CD4-positive, alpha-beta T cell treated with Interferon alpha-2 for 1 hour (primary cell): ENCODE measurements at places on chromosomes 12 and 14.
A peak's percentile ranks its signal among the peaks of the same experiment; 100 is the strongest.

- DNase-seq: no peak
These were observed 326.7 kb downstream of the DPF3 start for GRCh38 chr14:72567226-72567625.

GRCh38 chr12:75622492-75622891 is 111.1 kb upstream of the KRR1 start:
- no peak for DNase-seq

GRCh38 chr12:120528861-120529525 is at the start of gene COQ5:
COQ5 (minus strand) TSS chr12:120529158; CDS start chr12:120529141, 17 bp downstream.
- DNase-seq: peak; percentile 90

- DNase-seq: no peak
These were observed 219.5 kb downstream of the TBX5 start for GRCh38 chr12:114186241-114187002.

DNA sequence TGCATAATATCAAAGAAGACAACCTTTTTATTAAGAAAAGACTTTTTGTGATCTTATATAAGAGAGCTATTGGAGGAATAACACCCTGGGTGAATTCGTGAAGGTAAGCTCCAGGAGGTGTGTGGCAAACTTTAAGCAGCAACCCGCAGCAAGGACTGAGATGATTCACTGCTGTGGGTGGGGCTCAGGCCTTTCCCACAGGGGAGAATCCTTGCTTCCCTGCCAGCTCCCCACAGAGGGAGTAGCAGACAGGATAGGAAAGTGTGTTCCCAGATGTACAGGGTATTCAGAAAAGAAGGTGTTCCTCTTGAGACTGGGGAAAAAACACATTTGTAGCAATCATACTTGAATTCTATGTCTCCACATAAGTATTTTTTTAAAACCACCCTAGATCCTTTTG is 9.2 kb downstream of the NDUFA12 start:
- no peak for DNase-seq

- DNase-seq: no peak
These were observed 67.8 kb downstream of the NTF3 start for GRCh38 chr12:5499566-5500330.

DNA sequence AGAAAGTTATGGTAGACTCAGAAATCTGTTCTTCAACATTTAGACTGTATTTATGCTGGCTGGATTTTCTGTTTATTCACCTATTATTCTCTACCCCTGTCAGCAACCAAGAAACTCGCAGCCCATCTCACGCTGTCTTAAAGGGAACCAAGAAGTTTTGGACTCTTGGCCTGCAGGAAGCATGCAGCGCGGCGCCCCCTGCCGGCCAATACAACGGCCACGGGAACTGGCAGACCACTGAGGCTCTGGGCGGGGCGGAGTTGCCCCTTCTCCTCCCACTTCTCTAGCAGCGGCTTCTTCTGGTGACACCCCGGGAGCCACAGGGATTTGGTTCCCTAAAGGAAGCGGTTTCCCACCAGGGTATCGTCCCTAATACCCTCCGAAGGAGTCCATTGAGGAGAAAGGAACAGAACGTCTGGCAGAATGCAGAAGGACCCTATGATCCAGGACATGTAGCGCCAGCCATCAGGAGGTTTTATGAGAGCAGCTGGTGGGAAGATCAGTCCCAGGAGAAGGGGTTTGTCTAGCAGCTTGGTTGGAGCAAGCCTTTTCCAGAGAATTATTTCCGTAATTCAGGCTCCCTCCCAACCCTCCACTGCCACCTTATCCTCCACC is 21.0 kb upstream of the RNASE2 start:
- peak; percentile 9 for DNase-seq

DNA sequence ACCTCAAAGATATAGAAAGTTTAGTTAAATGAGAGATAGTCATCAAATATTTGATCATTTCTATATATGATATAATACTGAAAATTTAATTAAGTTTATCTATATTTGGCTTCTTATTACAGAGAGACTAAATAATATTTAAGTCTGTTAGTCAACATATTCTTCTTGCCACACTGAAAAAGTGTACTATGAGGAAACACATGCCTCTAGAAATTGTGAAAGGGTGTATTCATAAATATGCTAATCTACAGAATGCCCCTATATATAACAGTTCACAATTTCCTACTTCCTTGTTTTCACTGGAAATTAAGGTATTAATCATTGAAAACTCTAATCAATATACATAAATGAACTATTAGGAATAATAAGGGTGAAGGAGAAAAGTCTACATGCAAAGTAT is 31.4 kb upstream of the ETV6 start:
- DNase-seq: no peak

- no peak for DNase-seq
These were observed 189.1 kb downstream of the PIWIL1 start for GRCh38 chr12:130526813-130527212.

- DNase-seq: no peak
These were observed 1.2 kb upstream of the NEMP1 start for GRCh38 chr12:57079821-57080220.

DNA sequence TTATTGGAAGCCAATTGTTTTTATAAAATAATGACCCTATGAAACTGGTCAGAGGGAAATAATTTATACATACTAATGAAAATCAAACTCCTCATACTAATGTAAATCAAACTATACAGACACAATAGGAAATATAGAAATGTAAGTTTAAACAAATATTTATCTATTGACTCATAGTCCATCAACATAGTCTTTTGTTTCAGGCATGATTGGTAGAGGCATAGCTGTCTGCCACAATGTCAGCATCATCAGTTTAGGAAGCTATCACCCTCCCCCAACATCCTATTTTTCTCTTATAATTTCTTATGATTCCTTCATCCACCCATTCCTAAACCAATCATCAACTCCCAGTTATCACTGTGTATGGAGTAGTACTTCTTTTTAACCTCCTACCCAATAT is 117.7 kb downstream of the SLC38A6 start:
- no peak for DNase-seq

GRCh38 chr12:42039577-42039976 is 105.1 kb downstream of the GXYLT1 start:
- no peak for DNase-seq

- DNase-seq: no peak
These were observed 169.7 kb upstream of the OTX2 start for GRCh38 chr14:56979936-56980335.

GRCh38 chr14:47744155-47744554 is 68.8 kb upstream of the MDGA2 start:
- no peak for DNase-seq

- no peak for DNase-seq
These were observed 77.8 kb upstream of the MYL2 start for GRCh38 chr12:110998165-110998564.

DNA sequence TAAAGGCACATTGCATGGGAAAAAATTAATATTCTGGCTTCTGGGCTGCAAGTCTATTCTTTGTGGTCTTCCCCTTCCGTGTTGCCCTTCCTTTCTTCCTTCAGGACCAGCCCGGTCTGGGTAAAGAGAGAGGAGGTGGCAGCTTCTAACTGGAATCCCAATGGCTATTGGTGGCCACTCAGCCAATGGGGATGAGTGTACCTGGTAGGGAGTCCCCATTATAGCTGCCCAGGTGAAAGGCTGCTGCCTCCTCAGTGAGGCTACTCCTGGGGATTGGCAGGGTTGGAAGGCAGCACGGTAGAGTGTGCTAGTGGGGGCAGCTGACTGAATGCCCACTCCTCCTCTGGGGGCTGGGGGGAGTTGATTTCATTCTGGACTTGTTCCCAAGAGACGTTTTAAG is 112.6 kb downstream of the RBM19 start:
- no peak for DNase-seq

DNA sequence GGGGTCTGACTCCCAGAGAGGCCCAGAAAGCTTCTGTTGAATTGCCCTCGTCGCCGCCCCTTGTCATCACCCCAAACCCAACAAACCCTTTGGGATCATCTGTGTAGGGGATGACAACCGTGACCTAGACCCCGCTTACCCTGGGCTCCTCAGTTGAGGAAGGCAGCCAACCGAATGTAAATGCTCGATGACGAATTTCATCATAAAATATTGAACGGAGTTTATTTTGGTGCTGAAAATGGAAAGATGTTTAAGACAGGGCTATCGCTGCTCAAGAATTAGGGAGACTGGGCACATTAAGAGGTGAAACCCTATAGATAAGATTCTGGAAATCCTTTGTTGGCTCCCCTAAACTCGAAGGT is 512 bp downstream of the ACTR10 start:
- no peak for DNase-seq

- DNase-seq: peak; percentile 74
These were observed 13.8 kb downstream of the PRPF40B start for GRCh38 chr12:49636979-49637755.

DNA sequence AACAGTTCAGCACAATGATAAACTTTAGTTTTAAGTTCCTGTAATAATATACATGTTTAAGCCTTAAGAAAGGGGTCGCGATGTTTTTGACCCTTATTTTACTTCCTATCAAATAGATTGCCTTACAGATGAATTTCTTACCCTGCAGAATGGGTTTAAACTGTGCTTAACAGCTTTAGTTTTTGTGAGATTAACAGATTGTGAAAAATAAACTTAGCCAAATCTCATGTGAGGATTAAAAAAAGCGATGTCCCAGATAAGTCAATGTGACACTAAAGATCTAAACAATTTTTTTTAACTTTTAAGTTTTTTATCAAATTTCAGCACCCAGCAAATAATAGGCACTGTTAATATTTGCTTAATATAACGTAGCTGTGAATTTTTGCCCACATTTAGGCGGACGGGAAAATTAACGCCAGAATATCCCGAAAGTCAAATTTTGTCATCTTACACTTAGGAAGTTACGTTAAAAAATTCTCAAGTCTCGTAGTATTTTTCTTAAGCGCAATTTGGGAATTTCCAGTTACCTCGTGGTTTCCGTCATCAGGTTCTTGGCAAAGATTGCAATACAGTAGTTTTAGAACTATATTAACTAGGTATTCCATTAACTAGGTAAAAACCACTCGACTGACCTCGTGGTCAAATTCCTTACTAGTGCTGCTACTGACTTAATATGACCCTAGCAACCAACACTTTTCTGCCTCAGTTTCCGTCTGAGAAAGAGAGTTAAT is 1.2 kb downstream of the HNRNPC start:
- peak; percentile 33 for DNase-seq

DNA sequence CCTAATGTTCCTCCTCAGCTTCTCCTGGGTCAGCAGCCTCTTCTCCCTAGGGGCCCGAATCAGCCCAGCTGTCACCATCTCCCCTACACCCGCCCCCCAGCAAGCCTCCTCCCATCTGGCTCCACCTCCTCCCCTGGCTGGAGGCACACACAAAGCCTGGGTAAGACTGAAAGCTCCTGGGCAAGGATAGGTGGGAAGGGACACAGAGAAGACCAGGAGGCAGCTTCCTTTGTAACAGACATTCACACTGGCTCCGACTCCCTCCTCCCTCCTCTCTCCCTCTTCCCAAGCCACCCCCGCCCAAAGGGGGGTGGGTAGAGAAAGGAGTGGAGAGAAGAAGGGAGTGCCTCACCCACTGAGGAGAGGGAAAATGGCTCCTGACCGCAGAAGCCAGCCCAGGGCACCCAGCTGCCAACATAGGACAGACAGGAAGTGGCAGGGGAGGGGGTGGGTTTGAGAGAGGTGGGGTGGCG is 4.0 kb downstream of the CHD4 start:
- DNase-seq: peak; percentile 41

DNA sequence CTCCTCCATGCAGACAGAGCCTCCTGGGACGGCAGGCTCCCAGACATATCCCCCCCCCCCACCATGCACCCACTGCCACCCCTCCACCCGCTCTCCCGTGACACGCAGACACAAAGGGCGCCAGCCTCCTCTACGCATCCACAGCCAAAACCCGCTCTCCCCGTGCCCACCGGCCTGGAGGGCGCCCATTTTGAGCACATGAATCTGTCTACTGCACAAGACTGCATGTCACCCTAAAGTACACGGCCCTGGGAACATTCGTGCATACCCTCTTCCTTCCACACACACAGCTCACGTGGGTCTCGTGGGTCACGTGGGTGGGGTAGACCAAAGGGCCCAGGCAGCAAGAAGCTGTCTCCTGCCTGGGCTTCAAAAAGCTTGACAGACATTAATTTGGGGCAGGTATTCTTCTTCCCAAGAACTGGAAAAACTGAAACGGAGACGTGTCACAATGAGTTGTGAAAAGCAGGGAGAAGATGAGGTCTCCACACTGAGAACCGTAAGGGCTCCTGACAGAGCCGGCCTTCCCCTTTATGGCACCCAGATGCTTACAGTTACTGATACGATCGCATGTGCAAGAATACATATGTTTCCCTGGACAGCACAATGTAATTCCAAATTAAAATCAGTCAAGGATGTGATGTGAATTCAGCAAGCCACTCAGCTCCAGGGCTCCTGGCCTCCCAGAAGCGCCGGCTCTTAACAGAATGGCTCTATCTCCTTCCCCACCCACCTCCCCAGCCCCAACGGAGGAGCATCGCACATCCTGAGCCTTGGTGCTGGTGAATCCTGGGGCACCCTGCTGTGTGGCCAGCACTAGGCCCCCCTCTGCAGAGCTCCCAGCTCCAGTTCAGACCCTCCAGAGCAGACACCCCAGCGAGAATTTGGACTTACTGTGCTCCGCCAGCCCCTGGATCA is 1.9 kb downstream of the TGFB3 start:
- DNase-seq: no peak

DNA sequence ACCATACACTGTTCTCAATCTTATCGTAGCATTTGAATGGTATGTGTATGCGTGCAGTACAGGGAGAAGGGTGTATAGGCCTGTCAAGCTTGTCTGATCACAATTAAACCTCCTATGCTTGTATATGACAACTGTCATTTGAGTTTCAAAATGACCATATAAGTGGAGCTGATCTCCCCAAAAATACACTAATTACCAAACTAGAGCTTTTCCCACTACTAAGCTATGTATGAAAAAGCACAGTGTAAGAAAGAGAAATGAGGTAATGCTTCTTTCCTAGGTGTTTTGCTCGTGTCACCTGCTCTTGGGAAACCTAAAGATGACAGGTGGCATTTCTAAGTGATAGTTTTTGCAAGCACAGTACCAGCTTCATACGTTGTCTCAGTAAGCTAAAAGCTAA is 1.1 kb upstream of the STK38L start:
- no peak for DNase-seq

- DNase-seq: no peak
These were observed 119.2 kb downstream of the SLC2A13 start for GRCh38 chr12:39986674-39987073.

GRCh38 chr14:34012978-34013720 is 62.3 kb upstream of the EGLN3 start:
- DNase-seq: peak; percentile 16

GRCh38 chr14:46769292-46769691 is 117.7 kb upstream of the RPL10L start:
- no peak for DNase-seq

GRCh38 chr12:127230843-127231260 is 1036.1 kb upstream of the TMEM132C start:
- DNase-seq: no peak

DNA sequence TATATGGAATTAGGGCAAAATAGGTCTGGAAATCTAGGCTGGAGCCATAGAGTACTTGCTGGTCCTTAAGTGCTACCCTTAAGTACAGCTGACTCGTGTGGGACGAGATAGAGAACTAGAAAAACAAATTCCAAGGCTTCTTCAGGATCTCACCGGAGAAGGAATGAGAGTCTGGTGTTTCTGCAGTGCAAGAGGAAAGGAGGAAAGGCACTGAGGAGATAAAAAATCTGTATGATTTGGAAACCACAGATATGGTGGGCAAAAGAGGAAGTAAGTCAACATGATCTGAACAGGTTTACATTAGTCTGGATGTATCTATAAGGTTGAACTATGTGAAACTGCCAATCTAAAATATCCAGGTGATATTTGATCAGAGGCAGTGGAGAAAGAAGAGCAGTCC is 134.4 kb upstream of the SOX5 start:
- no peak for DNase-seq
